ENCODE measurements at places on chromosomes 11 and 22.

GRCh38 chr11:4092026-4092425, 2.6 kb upstream of the RRM1 start:
- no peak for DNase-seq

- DNase-seq, result no peak
Measured at GRCh38 chr11:129230006-129230405, 37.9 kb upstream of the ARHGAP32 start.

- DNase-seq, result no peak
Measured at GRCh38 chr22:50160947-50161346, 9.6 kb upstream of the PANX2 start.

GRCh38 chr11:94586546-94586945, 19.4 kb downstream of the PIWIL4 start:
- DNase-seq, result no peak

DNA sequence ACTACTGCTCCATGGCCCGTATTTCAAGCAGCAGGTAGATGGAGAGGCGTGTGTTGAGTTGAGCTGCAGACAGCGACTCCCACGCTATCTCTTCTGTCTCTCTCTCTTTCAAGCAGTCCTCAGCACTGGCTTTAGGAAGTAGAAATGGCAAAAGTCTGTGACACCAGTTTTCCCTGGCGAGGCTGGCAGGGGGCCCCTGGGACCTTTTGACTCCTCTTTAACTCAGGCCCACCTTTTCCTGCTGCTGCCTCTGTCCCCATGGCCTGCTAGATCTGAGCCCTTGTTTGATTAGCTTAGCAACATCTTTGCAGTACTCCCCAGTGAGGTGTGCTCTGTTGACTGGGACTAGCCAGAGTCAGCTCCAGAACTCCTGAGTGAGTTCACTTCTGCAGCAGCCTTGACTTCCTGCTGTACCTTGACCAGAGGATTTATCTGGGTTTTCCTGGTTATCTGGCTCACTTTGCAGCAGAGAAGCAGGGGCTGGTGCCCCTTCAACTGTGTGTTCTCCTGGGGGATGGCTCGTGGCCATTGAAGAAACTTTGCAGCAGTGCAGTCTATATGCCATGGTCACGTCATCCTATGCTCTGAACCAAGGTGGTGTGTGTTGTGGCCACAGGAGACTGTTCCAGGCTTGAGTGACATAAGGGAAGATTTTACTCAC, 183.9 kb downstream of the DBX1 start:
- DNase-seq, result no peak

DNA sequence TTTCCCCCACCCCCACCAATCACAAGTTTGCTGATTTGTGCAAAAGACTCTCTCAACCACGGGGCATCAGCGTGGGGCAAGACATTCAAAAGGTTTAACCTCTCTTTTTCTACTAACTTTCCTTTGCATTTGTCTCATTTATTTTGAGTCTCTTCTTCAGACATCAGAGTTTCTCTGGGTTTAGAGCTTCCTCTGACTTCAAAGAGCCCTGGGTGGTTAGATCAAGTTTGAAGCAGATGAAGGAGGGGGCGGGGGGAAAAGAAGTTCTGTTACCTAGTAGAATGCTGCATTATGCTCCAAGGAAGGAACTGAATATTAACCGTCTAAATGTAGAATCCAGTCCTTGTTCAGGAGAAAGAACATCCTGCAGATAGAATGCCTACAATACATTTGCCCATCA, 24.5 kb downstream of the GAS2 start:
- DNase-seq, result no peak

- DNase-seq, result no peak
Measured at GRCh38 chr11:128941573-128942271, 949 bp downstream of the TP53AIP1 start.

GRCh38 chr11:56636861-56637260, 5.4 kb downstream of the OR5AP2 start:
- no peak for DNase-seq

DNA sequence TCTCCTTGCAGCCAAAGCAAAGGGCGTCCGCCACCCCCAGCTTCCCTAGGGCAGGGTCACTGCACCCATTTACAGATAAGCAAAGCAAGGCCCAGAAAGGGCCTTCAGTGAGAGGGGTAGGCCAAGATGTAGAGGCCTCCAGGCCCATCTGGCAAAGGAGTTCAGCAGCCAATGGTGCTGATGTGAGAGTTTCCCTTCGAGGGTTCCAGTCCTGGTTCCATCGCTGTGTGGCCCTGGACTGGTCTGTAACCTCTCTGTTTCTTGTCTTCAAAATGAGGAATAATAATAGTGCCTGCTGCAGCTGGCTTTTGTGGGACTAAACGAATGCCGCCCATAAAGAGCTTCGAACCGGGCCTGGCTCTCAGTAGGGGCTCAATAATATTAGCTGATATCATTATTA, 4.0 kb downstream of the ELFN2 start:
- no peak for DNase-seq

GRCh38 chr11:134901955-134902918, 490.2 kb upstream of the B3GAT1 start:
- DNase-seq, result no peak

GRCh38 chr11:69703453-69703767, 412 bp downstream of the FGF19 start:
- DNase-seq, result no peak

GRCh38 chr11:116189408-116190170, 583.2 kb downstream of the BUD13 start:
- no peak for DNase-seq

- DNase-seq, result no peak
Measured at GRCh38 chr22:20095521-20095920, 15.5 kb downstream of the DGCR8 start.

- no peak for DNase-seq
Measured at GRCh38 chr11:119602745-119603373, 126.1 kb downstream of the NECTIN1 start.

GRCh38 chr11:30282289-30282631, 40.6 kb upstream of the ARL14EP start:
- DNase-seq, result no peak

DNA sequence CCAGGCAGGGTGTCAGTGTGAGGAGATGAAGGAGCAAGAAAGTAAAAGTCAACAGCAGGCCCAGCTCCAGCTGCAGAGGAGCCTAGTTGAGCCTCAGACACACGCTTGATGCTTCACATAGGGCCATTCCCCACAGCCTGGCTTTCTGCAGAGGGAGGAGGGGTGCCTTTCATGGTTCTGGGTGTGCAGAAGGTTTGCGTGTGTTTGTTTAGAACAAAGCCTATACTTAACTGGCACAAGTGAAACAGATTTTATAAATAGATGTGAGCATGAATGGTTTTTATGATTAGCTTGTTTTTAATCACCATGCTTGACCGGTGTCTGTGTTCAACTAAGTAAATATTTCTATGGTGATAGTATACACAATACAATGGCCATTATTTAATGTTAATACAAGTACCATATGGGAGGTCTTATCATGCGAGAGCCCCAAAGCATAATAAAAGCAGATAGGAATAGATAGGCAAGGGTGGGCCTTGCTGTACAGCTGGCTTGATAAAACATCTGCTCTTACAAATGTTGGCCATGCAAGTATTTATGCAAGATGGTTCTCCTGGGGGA, 290.2 kb downstream of the ETS1 start:
- DNase-seq, result no peak

GRCh38 chr11:9047964-9048523, 43.4 kb downstream of the SCUBE2 start:
- DNase-seq, result no peak

DNA sequence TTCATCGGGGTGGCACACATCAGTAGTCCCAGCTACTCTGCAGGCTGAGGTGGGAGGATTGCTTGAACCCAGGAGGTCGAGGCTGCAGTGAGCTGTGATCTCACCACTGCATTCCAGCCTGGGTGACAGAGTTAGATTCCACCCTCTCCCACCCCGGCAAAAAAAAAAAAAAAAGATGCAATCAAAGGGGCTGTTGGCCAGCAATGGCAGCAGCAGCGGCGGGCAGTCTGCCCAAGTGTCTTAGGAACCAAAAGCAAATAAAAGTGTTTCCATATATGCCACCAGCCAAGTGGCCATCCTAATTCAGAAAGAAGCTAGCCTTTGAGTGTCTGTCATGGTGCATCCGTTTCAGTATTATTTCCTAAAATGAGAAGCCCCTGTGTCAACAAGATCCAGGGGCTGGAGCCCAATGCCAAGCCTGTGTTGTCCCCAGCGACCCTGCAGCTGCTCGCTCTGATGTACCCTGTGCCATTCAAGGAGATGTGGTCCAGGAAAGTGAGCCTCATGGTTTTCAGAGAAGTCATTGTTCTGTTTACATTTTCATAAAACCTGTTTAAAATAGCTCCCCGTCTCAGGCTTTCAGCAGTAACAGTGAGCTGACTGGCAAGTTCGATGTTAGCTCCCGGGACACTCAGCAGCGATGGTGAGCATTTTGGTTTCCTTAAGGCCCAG, 12.5 kb downstream of the CDPF1 start:
- no peak for DNase-seq

DNA sequence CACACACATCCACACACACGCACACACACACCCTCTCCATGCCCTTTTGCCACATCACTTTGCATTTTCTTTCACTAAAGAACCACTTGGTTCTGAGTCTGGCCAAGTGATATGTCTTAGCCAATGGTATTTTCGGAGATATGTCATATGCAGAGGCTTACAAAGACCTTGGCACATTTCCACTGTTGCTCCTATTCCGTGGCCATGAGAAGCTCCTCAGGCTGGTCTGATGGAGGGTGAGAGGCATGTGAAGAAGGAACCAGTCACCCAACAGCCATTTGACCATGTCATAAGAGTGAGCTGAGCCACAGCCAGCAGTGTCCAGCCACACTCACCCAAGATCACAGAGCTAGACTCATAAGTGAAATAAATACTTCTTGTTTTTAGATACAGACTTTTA, 212.6 kb upstream of the NAV2 start:
- peak; percentile 14 for DNase-seq

- no peak for DNase-seq
Measured at GRCh38 chr22:27192135-27192829, 534.9 kb downstream of the MIAT start.

DNA sequence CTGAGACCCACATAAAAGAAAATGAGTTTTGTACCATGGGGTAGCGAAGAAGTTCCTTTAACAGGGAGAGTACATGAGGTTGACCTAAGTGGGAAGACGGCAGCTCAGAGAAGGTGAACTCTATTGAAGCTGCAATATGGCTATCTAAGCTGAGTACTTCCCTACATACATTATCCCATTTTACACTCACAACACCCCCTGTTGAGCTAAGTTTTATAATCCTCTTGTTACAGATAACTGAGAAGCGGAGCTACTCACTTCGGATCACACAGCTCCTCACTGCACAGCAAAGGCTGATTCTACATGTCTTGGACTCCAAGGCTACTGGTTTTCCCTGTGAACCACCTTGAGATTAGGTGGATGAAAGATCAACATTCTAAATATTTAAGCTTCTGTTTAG, 8.2 kb upstream of the PIWIL4 start:
- no peak for DNase-seq

GRCh38 chr22:46763051-46763705, 728 bp downstream of the TBC1D22A start:
- DNase-seq, result no peak

DNA sequence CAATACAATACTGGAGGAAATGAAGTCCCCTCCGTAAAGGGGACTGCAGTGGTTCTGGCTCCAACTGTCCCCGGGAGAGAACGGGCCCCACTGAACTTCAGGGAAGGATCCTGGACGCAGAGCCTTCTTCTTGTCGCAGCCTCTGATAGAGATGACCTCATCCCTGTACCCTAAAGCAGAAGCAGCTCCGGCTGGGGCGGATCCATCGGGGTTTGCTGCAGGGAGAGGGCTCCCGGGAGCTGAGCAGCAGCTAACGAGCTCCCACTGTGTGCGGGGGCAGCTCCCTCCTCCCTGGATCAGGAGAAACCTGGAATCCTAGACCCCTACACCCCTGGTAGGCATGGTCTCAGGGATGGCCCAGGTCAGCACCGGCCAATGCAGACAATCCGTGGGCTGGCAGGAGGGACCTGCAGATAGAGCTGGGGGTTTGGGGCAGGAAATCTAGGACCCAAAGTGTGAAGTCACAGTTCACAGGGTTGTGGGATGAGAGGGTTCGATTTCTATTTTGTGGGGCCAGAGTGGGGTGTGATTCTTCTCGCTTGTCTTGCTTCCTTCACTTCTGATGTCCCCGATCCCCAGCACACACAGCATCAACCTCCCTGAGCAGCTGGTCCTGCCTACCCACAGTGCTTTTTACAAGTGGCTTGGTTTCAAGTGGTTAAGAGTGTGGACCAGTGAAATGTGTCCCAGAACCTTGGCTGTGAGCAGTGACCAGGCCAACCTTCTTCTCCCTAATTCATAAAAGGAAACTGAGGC, 12.9 kb downstream of the KIAA0930 start:
- DNase-seq, result no peak

- no peak for DNase-seq
Measured at GRCh38 chr22:19127329-19128008, 3.6 kb upstream of the TSSK2 start.

GRCh38 chr11:118098996-118099837, 12.5 kb upstream of the SMIM35 start:
- DNase-seq, result no peak

GRCh38 chr22:46504584-46504983, 32.8 kb downstream of the CELSR1 start:
- no peak for DNase-seq

DNA sequence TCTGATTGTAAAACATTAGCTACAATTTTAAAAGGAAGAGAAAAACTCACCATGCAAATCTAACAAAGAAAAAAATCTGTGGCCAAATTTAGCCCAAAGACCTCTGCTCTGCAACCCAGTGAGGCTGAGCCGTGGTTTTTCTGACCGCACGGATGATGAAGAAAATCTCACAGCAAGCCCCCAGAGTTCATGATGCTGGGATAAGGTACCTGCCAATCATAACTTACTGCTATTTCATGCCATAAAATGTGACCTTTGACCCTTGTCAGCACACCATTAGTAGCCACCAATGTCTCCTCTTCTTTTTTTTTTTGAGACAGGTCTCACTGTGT, 11.1 kb downstream of the CERK start:
- no peak for DNase-seq

GRCh38 chr11:62832336-62833234, at the start of gene TEX54:
Gene TEX54 (minus strand): TSS chr11:62832841.
- no peak for DNase-seq

DNA sequence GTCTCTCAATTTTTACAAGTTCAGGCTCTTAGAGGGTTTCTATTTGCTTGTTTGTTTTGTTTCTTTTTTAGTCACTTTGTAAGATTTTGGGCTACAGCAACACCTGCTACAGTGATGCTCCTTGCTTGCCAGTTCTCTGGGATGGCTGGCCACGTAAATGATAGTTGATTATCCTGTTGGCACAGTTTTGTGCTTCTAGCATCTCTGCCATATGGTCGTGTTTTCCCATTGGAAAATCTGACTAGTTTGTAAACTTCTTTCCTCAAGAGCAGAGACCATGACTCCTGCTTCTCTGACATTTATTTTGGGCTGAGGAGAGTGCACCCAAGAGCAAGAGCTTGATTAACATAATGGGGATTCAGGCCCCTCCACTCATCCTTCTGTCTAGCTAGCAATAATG, 1621.6 kb upstream of the RAG2 start:
- DNase-seq, result no peak

GRCh38 chr11:673866-674265, 21.2 kb downstream of the DEAF1 start:
- DNase-seq, result no peak

Data from HS-5 (cell line).